ENCODE measurements at places on chromosomes 7 and 10.

DNA sequence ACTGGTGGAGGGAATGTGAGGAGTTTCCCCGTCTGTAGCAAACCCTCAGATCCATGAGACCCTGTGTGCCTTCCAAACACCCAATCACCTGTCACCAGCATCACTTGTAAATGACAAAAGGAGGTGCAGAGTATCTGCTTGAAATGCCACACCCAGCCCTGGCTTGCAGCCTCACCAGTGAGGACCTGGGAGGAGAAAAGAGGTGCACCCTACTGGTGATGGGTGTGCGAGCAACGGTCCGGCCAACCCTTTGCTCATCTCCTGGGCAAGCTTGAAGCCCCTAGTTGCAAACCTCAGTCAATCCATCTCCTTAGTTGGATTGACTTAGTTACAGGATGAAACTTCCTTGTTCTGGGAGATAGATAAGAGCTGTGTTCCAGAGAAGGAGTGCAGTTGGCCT lies 62.4 kb upstream of the WAPL start:
- H3K4me3 ChIP-seq = no peak overlapping the region
- no peaks in the 10 kb centered on the region for H3K36me3 ChIP-seq
- no peaks in the 10 kb centered on the region for H3K4me1 ChIP-seq
- H3K27me3 ChIP-seq = no peaks in the 10 kb centered on the region
- no peak overlapping the region for H3K27ac ChIP-seq
- no peak for DNase-seq

DNA sequence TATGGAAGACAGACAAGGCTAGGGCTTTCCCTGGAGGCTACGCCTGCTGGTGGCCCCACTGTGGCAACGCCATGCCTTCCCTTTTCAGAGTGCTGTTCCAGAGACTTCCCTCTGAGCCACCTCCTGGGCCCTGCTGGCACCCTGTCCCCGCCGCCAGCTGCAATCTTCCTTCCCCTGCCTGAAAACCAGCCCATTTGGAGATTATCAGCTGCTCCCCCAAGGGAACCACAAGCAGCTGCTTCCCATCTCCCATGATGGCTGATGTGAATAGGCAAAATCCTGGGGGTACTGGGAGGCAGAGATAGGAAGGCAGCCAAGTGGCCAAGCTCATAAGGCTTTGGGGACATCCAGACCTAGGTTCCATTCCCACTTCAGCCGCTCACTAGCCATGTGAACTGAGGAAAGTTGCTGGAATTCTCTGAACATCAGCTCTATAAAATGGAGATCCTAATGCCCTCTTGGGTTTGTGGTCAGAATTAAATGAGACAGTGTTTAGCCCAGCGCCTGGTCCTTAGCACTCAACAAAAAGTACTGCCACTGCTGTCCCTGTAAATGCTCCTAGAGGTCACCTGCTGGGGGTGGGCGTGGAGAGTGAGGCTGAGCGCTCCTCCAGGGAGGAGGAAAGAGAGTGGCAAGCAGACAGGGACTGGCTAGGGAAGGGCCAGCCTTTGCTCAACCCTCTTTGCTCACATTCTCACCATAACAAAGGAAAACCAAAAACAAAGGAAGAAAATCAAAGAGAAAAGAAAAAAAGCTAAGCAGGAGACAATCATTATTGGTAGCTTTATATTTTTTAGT lies 5.9 kb downstream of the TSPAN33 start:
- no peak overlapping the region for H3K4me3 ChIP-seq
- H3K27me3 ChIP-seq = peaks cover under 1% of the 10 kb centered on the region
- no peaks in the 10 kb centered on the region for H3K4me1 ChIP-seq

GRCh38 chr7:121328508-121329190 lies at the start of gene WNT16:
TSS of gene WNT16 (plus strand) at chr7:121329000. CDS start at chr7:121329293, 293 bp downstream.
- peak within 1 kb of the TSS; percentile 39 for H3K4me3 ChIP-seq
- H3K36me3 ChIP-seq = no peaks in the 10 kb centered on the region
- peaks cover 23% of the 10 kb centered on the region for H3K4me1 ChIP-seq

DNA sequence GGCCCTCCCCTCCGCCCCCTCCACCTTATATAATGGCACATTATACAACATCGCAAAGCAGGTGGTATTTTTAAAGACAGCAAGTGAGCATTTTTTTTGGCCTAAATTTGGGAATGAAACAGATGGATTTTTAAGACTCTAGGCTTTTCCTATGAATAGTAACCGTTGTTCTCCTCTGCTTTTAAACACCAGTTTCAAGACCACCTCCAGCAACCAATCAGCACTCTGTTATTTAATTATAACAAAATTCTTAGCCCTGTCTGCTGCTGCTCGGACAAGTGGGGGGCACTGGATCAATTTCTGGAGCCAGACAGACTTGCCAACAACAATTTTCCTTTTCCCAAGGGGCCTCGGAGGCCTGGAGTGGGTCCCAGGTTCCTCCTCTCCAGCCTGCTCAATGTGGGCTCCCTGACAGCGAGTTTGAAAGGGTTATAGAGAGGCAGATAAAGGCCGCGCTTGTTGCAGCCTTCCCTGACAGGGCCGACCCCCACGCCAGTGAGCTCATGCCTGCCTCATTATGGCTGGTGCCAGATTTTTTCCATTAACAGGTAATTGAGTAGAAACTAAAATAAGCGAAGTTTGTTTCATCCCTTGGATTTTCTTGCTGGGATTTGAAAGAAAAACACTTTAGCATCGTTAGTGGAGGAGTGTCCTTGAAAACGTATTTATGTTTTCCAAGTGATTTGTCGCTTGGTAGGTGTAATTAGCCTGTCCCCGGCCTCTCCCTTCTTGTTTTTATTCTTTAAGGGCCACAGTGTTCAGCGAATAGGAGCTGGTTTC lies 227.3 kb downstream of the TCF7L2 start:
- no peak overlapping the region for H3K4me3 ChIP-seq
- no peak for DNase-seq
- H3K36me3 ChIP-seq = no peaks in the 10 kb centered on the region
- no peaks in the 10 kb centered on the region for H3K27me3 ChIP-seq
- H3K4me1 ChIP-seq = no peaks in the 10 kb centered on the region

- H3K4me1 ChIP-seq = peaks cover 49% of the 10 kb centered on the region
- H3K4me3 ChIP-seq = no peak overlapping the region
- H3K36me3 ChIP-seq = no peaks in the 10 kb centered on the region
- peak overlapping the region; percentile 77 for H3K27ac ChIP-seq
Measured at GRCh38 chr7:55073976-55074528, 55.2 kb downstream of the EGFR start.

DNA sequence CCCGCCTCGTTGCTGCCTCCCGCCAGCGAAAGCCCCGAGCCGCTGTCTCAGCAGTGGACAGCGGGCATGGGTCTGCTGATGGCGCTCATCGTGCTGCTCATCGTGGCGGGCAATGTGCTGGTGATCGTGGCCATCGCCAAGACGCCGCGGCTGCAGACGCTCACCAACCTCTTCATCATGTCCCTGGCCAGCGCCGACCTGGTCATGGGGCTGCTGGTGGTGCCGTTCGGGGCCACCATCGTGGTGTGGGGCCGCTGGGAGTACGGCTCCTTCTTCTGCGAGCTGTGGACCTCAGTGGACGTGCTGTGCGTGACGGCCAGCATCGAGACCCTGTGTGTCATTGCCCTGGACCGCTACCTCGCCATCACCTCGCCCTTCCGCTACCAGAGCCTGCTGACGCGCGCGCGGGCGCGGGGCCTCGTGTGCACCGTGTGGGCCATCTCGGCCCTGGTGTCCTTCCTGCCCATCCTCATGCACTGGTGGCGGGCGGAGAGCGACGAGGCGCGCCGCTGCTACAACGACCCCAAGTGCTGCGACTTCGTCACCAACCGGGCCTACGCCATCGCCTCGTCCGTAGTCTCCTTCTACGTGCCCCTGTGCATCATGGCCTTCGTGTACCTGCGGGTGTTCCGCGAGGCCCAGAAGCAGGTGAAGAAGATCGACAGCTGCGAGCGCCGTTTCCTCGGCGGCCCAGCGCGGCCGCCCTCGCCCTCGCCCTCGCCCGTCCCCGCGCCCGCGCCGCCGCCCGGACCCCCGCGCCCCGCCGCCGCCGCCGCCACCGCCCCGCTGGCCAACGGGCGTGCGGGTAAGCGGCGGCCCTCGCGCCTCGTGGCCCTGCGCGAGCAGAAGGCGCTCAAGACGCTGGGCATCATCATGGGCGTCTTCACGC lies 825 bp downstream of the ADRB1 start:
- no peak for DNase-seq
- no peak overlapping the region for H3K27ac ChIP-seq
- H3K36me3 ChIP-seq = no peaks in the 10 kb centered on the region
- H3K4me1 ChIP-seq = peaks cover 36% of the 10 kb centered on the region
- H3K4me3 ChIP-seq = peak overlapping the region; percentile 21

- no peak overlapping the region for H3K27ac ChIP-seq
- H3K27me3 ChIP-seq = no peaks in the 10 kb centered on the region
- no peak overlapping the region for H3K4me3 ChIP-seq
- H3K4me1 ChIP-seq = peaks cover 66% of the 10 kb centered on the region
Measured at GRCh38 chr7:2622869-2623697, 8.7 kb upstream of the TTYH3 start.

- no peaks in the 10 kb centered on the region for H3K27me3 ChIP-seq
- no peaks in the 10 kb centered on the region for H3K36me3 ChIP-seq
- H3K4me1 ChIP-seq = no peaks in the 10 kb centered on the region
- H3K27ac ChIP-seq = no peak overlapping the region
- DNase-seq = no peak
Measured at GRCh38 chr7:80885757-80886156, 33.1 kb downstream of the SEMA3C start.

GRCh38 chr7:19377611-19378344 lies 232.6 kb upstream of the FERD3L start:
- DNase-seq = no peak
- H3K27me3 ChIP-seq = no peaks in the 10 kb centered on the region
- no peak overlapping the region for H3K4me3 ChIP-seq
- no peaks in the 10 kb centered on the region for H3K36me3 ChIP-seq

GRCh38 chr10:99767901-99768300 lies 14.5 kb upstream of the ABCC2 start:
- no peaks in the 10 kb centered on the region for H3K27me3 ChIP-seq
- H3K36me3 ChIP-seq = peaks cover 14% of the 10 kb centered on the region
- H3K27ac ChIP-seq = no peak overlapping the region
- no peak overlapping the region for H3K4me3 ChIP-seq
- DNase-seq = no peak

GRCh38 chr7:98266840-98267239 lies 14.6 kb upstream of the BRI3 start:
- DNase-seq = no peak
- H3K27me3 ChIP-seq = no peaks in the 10 kb centered on the region
- H3K4me3 ChIP-seq = no peak overlapping the region

DNA sequence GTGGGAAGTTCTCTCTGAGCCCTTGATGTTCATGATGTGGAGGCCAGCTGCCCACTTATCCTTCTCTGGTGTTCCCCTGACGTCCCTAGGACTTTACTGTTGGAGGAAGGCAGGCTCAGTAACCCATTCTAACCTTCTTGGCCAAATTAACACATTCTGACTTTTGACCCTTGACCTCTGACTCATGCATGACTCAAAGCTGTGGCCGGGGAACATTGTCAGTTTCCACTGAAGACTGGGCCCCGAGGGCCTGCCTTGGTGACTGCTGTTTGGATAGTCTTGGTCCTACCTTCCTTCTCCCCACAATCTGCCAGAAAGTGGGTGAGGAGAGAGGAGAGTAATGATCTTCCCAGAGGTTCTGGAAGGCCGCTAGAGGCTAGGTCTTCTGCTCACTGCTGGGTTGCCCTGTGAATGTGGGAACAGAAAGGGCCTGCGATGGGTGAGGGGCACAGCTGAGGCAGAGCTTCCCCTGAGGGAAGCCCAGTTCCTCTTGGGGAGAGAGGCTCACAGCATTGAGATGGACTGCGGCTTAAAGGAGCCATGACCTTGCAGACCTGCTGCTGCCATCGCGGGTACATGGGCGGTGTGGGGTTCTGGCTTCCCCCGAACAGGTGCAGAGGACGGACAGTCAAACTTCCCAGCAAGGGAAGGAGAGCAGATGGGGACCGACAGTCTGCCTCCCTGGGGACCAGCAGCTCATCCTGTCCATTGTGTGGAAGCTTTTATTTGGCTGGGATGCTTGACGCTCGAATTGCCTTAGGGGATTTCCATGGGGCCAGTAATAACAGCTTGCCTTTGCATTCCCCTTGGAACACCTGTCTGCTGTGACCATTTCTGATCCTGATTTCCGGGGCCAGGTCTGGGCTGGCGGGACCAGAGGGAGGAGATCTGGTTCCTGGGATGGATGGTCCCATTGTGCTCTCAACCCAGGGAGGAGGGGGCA lies 43.8 kb downstream of the ADAMTS14 start:
- H3K27ac ChIP-seq = no peak overlapping the region
- DNase-seq = no peak
- H3K27me3 ChIP-seq = no peaks in the 10 kb centered on the region
- no peaks in the 10 kb centered on the region for H3K4me1 ChIP-seq
- H3K36me3 ChIP-seq = no peaks in the 10 kb centered on the region

GRCh38 chr7:101950450-101951119 lies 133.2 kb downstream of the CUX1 start:
- H3K4me1 ChIP-seq = peaks cover 4% of the 10 kb centered on the region
- peaks cover 8% of the 10 kb centered on the region for H3K36me3 ChIP-seq
- no peak overlapping the region for H3K4me3 ChIP-seq
- H3K27ac ChIP-seq = no peak overlapping the region
- DNase-seq = no peak
- H3K27me3 ChIP-seq = no peaks in the 10 kb centered on the region

DNA sequence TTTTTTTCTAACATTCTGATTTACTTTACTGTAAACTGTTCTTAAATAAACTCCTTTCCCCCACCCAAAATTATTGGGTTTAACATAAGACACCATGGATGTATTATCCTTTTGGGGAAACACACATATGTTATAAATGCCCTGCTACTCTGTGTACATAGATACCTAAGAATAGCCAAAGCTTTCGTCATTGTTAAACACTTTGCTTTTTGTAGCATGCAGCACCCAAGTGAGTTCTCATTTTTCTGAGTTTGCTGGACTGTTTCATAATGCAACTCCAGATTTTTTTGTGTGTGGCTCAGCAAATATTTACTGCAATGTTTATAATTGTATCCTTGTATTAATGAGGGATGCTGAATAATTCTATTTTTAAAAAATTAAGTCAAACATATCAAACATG lies 86.9 kb downstream of the VTI1A start:
- H3K36me3 ChIP-seq = no peaks in the 10 kb centered on the region
- H3K27ac ChIP-seq = no peak overlapping the region
- DNase-seq = no peak
- no peaks in the 10 kb centered on the region for H3K27me3 ChIP-seq
- H3K4me3 ChIP-seq = no peak overlapping the region
- peaks cover 11% of the 10 kb centered on the region for H3K4me1 ChIP-seq

DNA sequence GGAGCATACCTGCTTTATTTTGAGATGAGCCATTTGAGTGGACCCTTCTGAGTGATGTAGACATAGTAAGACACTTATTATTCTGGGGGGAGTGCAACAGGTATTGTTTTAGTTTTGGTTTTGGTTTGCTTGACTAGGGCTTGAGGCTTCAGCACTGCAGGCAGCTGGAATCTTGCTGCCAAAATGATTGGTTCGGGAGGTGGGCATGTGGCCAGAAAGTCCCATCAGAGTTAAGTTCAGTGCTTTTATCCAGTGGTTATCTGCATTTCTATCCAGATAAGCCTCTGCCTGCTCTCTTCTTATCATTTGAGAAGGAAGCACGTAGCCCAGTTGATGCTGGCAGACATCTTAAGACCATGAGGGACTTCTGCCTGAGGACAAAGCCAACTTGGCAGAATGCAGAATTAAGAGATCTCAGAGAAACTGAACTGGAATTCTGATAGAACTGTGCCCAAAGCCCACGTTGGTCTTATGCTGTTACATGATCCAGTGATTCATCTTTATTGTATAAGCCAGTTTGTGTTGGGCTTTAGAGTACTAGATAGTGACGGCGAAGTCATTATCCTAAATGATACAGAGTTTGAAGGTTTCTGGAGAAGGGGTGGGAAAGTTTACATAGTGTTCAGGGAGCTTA lies 9.6 kb upstream of the JAZF1 start:
- DNase-seq = no peak
- no peaks in the 10 kb centered on the region for H3K4me1 ChIP-seq
- no peaks in the 10 kb centered on the region for H3K36me3 ChIP-seq
- H3K4me3 ChIP-seq = no peak overlapping the region
- no peaks in the 10 kb centered on the region for H3K27me3 ChIP-seq

All from tibial nerve (tissue), 4 donors.